LHCN-M2 (cell line): ENCODE measurements at places on chromosomes 6 and 20. TPM values are rescaled to one million over a fixed set of nuclear protein-coding genes. Genes with fewer than 3 reads are reported as not detected.
A peak's percentile ranks its signal among the peaks of the same experiment; 100 is the strongest.

DNA sequence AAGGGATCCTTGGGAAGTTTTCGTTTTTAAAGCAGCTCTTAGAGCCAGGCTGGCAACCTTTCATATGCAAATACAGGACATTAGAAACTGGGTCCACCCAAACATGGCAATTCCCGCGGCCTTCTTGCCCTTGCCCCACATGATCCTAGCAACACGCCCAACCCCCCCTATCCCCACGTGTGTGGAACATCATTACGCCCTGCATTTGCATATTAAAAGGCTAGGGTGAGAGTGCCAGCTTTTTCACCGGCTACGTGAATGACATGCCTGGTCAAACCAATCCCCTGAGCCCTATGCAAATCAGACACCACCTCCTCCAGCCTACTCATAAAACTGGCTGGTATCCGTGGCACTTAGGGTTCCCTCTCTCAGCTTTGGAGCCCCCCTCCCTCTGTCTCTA is 88.1 kb downstream of the TNFRSF21 start:
- DNase-seq = no peak

DNA sequence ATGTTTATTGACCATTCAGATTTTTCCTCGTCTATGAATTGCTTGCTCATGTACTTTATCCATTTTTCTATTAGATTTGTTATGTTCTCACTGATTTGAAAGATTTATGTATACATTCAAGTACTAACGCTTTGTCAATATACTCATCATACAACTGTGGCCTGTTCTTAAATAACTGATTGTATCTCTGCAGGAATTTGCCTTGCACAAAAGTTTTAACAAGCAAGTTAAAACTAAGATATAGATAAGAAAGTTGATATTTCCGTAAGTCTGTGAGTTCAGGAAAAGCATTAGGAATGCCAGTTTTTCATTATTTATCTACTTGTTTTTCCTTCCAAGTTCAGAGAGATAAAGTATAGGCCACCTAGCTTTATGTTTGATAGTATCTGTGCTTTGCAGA is 95.2 kb downstream of the PDE7B start:
- no peak for DNase-seq

DNA sequence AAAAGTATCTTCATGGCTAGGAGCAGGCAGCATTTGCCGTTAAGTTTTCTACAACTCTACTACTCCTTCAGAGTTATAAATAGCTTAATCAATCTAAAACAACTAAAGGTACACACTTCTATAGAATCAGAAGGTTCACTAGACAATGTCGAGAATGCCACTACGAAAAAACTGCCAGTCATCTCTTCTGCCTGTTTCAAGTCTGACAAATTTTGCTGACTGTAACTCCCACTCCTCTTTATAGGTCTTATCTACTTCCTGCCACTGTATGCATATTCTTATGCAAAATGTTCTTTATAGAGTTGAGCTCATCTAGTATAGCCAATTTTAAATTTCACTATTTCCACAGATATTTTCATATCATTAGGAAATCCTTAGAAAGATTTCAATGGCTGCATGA is 160.1 kb downstream of the EYS start:
- no peak for DNase-seq

DNA sequence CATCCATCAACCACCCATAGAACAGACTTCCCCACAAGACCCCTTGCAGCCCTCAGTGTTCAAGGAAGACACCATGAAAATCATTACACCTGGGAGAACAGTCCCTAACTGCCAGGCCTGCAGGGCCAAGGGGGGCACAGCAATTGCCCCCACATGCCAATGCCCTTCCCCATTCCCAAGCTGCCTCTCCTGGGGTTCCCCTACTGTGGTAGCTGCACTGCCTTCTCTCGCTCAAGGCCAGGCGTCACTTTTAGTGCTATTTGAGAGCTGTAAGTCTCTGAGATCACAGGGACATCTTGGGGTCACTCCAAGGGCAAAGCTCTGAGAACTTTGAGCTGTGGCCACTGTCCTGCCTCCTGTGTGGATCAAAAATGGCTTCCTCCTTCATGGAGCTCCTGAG is 6.0 kb upstream of the ACSS1 start:
- DNase-seq = no peak

- DNase-seq = no peak
Observed at GRCh38 chr6:139308286-139308916, 16.6 kb upstream of the TXLNB start.

- no peak for DNase-seq
Observed at GRCh38 chr20:12083269-12083668, 165.6 kb downstream of the BTBD3 start.

DNA sequence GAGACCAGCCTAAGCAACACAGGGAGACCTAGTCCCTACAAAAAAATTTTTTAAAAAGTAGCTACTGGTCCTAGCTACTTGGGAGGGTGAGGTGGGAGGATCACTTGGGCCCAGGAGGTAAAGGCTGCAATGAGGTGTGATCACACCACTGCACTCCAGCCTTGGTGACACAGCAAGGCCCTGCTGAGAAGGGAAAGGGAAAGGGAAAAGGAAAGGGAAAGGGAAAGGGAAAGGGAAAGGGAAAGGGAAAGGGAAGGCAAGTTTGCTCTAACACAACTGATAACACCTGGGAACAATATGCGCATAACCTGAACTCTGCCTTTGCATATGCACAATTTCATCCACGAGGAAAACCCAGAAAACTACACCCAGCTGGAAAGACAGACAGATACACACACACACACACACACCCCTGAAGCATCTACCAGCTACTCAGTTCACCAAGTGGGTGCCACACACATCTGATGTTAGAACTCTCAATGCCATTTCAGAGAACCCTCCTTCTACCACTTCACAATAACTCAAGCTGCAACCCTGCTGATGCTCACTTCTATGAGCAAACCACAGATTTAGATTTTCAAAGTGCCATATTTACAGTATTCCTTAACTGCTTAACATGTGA is 19.1 kb downstream of the B4GALT5 start:
- DNase-seq = no peak

DNA sequence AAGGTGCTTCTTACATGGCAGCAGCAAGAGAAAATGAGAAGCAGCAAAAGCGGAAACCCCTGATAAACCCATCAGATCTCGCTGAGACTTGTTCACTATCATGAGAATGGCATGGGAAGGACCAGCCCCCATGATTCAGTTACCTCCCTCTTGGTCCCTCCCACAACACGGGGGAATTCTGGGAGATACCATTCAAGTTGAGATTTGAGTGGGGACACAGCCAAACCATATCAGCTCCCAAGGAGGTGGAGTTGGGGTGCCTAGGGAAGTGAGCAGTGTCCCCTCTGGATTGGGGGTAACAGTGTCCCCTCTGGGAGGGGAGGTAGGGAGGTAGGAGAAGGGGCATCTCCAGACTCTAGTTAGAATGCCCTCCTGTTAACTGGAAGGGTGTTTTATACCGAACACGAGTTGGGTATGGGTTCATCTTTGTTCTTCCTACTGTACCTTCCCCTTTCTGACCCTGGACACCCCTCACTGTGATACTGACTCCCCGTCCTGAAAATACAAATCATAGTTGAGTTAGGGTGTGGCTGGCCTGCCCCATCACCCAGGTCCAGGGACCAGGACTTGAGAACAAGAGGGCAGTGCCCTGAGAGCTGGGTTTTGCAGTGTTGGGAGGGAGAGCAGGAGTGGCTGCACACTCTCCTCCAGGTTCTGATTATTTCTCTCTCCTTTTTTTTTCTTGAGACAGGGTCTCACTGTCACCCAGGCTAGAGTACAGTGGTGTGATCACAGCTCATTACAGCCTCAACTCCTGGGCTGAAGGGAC is 62.0 kb downstream of the EFCAB8 start:
- DNase-seq = no peak

- peak; percentile 19 for DNase-seq
Observed at GRCh38 chr6:79420054-79420453, 117.2 kb downstream of the LCA5 start.

- DNase-seq = no peak
Observed at GRCh38 chr20:22529150-22530019, 55.0 kb downstream of the FOXA2 start.

DNA sequence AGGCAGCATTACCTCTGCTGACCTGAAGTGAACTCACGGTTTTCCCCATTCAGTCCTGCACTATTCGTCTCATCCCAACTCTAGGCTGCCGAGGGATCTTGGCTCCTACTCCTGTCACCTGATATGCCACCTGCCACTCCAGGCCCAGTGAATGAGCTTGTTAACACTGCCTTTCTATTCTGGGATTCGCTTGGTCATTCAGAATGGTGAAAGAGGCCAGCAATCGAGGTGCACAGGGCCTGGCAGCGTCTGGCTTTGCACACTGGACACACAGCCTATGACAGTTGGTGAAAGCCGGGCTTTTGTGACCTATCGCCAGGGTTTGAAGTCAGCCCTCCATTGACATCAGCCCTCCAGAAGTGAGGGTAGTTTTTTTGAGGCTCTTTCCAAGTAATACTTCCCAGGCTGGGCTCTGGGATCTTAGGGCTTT is 59.3 kb upstream of the MYL9 start:
- DNase-seq = peak; percentile 44

- no peak for DNase-seq
Observed at GRCh38 chr20:19397226-19397625, 184.8 kb downstream of the SLC24A3 start.

- DNase-seq = no peak
Observed at GRCh38 chr6:66558189-66558588, 851.2 kb upstream of the EYS start.

GRCh38 chr6:95649451-95649850 is 72.1 kb downstream of the MANEA start:
- DNase-seq = no peak

DNA sequence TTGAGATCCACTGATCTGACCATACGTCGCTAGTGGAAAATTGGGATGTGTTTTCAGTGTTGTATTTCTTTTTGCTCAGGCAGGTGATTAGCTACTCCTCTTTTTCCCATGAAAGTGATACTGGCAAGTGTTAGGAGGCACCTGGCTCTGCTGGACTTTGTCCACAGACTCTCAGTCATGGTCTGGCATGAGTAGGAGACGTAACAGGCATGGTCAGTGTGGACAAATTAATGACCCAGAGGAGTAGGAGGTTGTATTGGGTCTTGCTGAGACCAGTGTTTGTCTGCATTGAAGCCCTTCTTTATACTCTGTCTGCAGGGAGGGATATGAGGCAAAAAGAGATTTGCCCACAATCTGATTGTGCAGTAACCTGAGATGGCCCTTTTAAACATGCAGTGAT is 178.7 kb downstream of the DTNBP1 start:
- DNase-seq = no peak

GRCh38 chr20:39878809-39879208 is 810.2 kb downstream of the MAFB start:
- no peak for DNase-seq

DNA sequence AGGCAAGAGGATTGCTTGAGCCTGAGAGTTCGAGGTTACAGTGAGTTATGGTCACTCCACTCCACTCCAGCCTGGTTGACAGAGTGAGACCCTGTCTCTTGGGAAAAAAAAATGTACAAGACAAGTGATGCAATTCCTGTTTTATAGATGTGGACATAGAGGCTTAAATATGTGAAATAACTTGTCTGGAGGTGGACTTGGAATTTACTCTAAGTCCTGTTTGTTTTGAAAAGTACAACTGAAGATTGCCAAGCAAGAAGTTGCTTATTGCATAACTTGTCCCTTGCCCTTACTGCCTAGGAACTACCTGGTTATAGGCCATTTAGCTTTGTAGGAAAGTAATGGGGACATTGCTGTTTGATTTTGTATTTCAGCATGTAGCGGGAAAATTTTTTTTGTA is 26.0 kb upstream of the ADIG start:
- DNase-seq = no peak

DNA sequence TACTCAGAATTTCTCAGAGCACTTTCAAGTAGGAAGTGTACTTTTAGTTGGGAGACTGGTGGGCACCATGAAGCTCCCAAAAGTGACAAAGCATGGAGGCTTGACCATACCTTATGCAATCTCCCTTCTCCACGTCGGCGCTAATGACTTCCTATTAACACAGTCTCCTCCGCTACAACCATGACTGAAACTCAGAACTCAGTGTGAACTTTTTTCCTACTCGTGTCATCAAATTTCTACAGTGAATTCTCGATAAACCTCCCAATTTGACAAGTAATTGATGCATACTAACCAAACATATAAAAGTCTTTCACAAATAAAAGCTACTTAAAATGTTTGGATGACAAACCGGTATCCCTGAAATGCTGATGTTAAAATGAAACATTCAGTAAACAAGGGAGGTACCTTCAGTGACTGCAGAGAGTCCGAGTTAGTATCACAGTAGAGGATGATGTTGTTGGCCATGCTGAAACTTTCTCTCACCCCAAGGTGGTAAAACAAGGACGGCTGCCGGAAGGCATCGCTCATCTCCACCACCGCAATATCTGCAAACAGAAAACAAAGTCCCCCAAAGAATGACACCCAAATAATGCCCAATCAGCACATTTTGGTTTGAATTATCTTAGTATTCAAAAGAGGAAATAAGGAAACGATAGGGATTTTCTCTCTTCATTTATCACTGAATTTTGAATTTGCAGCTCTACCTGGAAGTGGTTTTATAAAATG is 72.1 kb downstream of the MAP3K5 start:
- DNase-seq = no peak

DNA sequence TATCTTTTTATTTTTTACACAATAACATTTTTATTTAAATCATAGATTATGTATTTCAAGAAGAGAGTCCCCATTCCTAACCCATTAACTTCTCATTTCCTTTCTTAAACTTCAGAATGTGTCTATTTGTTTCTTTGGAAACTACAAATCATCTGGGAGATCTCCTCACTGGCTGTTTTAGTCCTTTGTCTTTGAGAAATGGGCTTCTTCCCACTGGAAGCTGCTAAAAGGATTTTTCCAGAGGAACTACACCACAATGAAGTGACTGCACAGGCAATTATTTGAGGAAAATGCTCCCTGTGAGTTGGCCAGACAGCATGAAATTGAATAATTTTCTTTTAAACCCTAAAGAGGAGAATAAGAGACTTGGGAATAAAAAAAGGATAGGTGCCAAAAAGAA is 119.1 kb downstream of the TENT5A start:
- DNase-seq = no peak

GRCh38 chr6:156378853-156379252 is 398.3 kb upstream of the ARID1B start:
- no peak for DNase-seq

GRCh38 chr20:675453-676314 is at the start of gene SCRT2:
TSS of gene SCRT2 (minus strand) at chr20:675802. CDS start at chr20:675601, 201 bp downstream.
- DNase-seq = peak; percentile 46

GRCh38 chr6:52876056-52876787 is 33.3 kb downstream of the GSTA3 start:
- DNase-seq = no peak

Gene EXOC2
- total RNA-seq = 30.7 and 35.2 TPM in 2 replicates

Gene SMPDL3A
- total RNA-seq = 10.0 and 13.4 TPM in 2 replicates

Gene COL21A1
- 0.26 and 12.9 TPM in 2 replicates for total RNA-seq

Gene MEP1A
- not detected in 2 replicates for total RNA-seq

Gene IBTK
- 34.8 and 35.8 TPM in 2 replicates for total RNA-seq

Gene C20orf141
- not detected in 2 replicates for total RNA-seq

Gene BMP2
- 1.0 and 1.4 TPM in 2 replicates for total RNA-seq

Gene MYBL2
- 18.6 and 22.2 TPM in 2 replicates for total RNA-seq

Gene ALDH5A1
- total RNA-seq = 0.57 and 0.77 TPM in 2 replicates

Gene RPL10A
- 1,186 and 1,216 TPM in 2 replicates for total RNA-seq

Gene CTCFL
- total RNA-seq = not detected in 2 replicates

Gene COL19A1
- 0.26 and 0.40 TPM in 2 replicates for total RNA-seq

Gene SYNDIG1
- total RNA-seq = 0.06 and 0.11 TPM in 2 replicates

Gene TMEM217
- 0.40 and 0.51 TPM in 2 replicates for total RNA-seq

Gene CAPN11
- total RNA-seq = 0.06 TPM in 1 of 2 replicates, not detected in the other

Gene ZNF341
- total RNA-seq = 2.1 and 2.8 TPM in 2 replicates

Gene ISM1
- total RNA-seq = 0.06 and 0.11 TPM in 2 replicates
